CD4-positive, alpha-beta T cell treated with Interleukin-6 at 100 ng/mL for 8 hours (primary cell): ENCODE measurements at places on chromosomes 1 and 21.
A peak's percentile ranks its signal among the peaks of the same experiment; 100 is the strongest.

- DNase-seq, result no peak
Observed at GRCh38 chr1:19257178-19257914, 5.7 kb downstream of the MRTO4 start.

GRCh38 chr1:247296599-247297180, 35.0 kb downstream of the ZNF496 start:
- DNase-seq, result no peak

GRCh38 chr1:34455121-34455520, 278.4 kb downstream of the C1orf94 start:
- DNase-seq, result no peak

- DNase-seq, result no peak
Observed at GRCh38 chr1:1832166-1832565, 53.9 kb upstream of the NADK start.

- DNase-seq, result no peak
Observed at GRCh38 chr1:170247751-170248521, 102.2 kb downstream of the NTMT2 start.

DNA sequence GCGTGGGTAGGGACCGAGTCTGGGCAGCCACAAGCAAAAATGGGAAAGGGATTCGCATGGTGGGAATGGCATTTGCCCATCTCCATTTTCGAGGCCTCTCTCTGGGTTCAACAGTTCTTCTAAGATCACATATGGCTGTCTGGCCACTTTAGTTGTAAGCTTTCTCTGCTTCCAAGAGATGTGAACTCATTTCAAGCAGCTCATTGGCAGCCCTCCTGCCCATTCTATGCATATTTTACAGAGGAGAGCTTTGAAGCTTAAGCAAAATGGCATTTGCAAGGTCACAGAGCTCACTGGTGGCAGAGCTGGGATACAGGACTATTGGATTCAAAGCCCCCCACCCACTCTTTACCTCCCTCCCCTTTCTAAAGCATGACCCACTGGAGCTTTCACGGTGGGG, 93.7 kb downstream of the HHIPL2 start:
- DNase-seq, result no peak

DNA sequence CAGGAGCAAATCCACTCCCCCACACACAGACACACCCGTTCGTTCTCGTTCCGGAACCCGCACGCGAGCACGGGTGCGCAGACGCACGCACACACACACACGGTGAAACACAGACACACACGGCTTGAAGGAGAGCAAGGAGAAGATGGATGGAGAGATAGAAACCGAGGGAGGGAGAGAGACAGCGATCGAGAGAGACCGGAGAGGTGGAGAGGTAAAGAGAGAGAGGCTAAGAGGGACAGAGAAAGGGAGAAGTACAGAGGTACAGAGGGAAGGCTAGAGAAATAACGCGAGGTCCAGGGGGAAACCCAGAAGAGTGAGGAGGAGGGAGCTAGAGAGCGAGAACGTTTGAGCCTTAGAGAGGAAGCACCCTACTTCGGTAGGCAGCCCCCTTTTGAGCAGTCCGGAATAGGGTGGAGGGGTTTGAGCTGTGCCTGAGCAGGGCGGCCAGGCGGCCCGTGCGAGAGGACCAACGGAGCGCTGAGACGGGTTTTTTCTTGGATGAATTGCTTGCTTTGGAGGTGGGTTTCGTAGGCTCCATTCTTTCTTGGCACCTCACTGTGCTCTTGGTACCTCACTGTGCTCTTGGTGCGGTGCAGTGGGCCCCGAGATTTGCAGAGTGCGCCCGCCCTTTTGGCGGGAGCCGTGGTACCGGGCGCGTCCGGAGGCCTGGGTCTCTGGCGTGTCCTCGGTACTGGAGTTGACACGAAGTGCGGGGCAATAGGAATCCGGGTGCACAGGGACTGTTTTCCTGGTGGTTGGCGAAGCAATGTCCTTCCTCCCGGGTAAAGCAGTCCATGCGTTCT, 88.4 kb upstream of the RHOU start:
- DNase-seq, result peak; percentile 18

DNA sequence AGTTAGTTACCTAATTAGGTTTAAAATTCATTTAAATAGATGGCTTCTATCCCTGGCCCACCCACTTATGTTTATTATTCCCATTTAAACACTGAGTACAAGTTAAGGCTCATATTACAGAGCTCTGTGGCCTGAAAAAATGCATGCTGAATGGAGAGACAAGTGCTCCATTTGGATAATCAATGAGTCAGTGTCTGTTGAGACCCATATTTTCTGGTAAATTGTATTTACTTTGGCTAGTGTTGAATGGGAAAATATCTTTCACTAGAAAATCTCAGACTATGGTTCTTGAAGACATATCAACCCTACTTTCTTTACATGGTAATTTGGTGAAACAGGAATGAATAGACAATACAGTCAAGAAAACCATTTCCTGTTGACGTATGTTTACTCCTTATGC, 356.0 kb downstream of the S1PR1 start:
- DNase-seq, result no peak

GRCh38 chr1:173479649-173480048, 2.5 kb downstream of the PRDX6 start:
- no peak for DNase-seq

DNA sequence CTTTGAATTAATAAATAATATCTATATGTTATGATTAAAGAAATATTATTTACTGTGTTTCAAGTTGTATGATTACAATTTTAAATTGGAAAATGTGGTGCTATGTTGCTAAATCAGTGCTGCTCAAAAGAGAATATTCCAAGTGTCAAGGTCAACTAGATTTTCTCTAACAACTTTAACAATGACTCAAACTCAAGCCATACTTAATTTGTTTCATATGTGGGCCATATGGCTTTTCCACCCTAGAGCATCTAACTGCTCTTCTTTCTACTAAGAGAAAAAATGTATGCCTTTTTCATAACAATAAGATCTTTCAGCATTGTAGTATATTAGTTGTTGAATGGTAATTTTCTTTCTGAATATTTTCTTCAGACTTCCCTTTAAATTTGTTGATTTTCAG, 8.3 kb upstream of the SYT14 start:
- no peak for DNase-seq

DNA sequence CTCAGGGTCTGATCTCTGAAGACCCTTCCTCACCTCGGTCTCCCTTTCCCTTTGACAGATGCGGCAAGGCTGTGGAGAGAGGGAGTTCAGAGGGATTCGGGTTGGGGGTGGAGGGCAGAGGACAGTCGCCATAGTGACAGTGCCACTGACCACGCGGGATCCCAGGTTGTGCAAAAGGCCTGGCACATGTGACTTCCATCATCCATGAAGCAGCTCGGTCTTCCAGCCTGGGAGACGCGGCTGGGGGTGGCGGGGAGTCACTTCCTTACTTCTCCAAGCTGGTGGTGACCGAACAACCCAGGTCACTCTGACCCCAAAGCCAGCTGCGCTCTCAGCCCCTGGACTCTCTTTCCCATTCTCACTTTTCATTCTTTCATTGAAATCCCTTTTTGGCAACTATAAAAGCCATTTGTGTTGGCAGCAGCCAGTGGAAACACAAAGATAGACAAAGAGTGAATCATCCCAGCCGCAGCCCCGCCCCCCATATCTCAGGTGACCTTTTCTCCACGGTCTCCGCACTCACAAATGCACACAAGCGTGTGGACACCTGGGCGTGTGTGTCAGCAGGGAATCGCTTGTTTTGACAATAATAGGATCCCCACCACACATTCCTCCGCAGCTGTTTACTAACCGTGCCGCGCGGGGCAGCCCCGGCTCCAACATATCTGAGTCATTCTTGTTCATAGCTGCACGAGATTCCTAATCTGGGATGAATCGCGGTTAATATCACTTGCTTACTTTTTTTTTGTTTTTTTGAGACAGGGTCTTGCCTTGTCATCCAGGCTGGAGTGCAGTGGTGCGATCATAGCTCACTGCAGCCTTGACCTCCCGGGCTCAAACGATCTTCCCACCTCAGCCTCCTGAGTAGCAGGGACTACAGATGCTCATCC, 68.3 kb downstream of the DHRS3 start:
- DNase-seq, result no peak

DNA sequence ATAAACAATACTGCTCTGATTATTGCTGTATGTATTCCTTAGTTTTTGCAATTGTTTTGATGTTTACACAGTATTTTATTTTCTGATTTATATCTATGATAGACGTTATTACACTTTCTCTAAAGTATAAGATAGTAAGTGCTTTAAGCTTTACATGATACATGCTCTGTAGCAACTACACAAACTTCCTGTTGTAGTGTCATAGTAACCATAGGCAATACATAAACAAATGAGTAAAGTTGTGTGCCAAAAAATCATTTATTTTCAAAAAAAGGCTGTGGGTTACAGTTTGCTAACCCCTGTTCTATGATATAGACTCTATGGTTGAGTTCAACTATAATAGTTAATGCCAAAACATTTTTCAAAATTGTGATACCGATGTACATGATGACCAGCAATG, 1156.4 kb downstream of the AMY1C start:
- no peak for DNase-seq

GRCh38 chr1:235642011-235642942, 7.3 kb downstream of the GNG4 start:
- peak; percentile 70 for DNase-seq

- no peak for DNase-seq
Observed at GRCh38 chr1:182330303-182330702, 61.3 kb downstream of the GLUL start.

- DNase-seq, result no peak
Observed at GRCh38 chr21:42687796-42688195, 34.4 kb downstream of the PDE9A start.

DNA sequence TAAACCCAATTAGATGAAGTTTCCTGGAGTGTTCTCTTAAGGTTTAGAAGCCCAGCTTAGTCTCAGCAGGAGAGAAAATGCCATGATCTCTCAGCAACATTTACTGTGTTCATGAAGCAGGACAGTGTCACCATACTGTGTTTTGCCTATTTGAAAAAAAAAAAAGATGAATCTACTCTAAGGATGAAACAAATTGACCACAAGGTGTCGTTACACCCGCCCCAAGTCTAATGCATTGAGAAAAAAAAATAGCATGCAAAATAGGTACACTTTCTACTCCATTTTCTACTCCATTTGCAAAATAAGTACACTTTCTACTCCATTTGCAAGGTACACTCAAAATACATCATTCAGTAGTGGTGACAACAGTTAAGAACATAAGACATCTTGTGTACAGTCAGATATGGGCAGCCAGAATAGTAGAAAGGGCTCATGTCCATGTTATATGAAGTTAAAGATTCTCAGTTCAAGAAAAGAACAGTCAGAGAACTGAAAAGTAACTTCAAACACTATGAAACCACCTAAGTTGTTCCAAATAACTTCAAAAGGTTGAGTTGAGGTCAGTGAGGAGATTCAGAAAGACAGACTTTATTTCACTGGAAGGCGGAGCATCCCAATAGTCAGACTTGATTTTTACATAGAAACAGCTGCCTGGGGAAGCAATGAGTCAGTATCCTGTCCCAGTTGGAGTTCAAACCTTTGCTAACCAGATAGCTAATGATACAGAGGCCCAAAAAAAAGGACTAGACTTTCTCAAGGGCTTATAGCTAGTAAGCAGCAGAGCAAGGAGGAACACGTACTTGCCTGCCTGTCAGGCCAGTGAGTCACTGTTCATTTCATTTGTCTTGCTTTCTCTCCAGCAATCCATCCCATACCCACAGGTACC, 13.3 kb downstream of the PLPPR5 start:
- DNase-seq, result no peak

- DNase-seq, result no peak
Observed at GRCh38 chr1:174686213-174686612, 238.4 kb downstream of the GPR52 start.

DNA sequence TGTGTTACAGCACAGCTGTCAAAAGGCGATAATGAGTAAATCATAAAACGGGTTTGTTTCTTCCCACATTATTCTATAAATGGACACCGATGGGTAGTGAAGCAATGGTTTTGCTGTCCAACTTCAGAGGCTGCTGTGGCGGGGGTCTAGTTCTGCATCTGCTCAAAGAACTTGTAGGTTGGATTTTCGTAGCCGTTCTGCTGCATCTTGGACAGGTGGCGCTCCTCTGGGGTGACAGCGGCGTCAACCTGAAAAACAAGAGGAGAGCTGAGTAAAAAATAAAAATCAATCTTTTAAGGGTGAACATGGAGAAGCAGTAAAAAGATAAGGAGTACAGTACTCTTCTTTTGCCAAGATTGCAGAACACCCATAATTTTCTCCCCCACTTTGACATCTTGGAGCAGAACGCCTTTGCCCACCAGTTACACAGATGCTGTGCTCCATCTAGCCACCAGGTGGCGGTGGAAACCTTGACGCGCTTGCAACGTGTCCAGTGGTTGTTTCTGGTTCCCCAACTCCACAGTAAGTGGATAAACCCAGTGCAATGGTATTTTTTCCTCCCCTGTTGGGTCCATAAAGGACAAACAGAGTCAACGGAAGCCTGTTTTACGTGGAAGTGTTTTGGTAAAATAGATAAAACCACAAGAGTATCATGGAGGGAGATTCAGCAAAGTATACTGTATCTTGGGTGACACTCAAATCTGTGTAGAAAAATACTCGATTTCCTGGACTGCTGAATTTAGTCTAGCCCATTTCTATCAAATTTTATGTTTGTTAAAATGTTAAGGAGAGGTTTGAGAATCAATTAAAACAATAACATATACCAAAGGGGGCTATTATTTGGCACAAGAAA, 147.0 kb downstream of the GABPA start:
- peak; percentile 55 for DNase-seq

GRCh38 chr1:214475331-214475730, 76.1 kb downstream of the PTPN14 start:
- no peak for DNase-seq

DNA sequence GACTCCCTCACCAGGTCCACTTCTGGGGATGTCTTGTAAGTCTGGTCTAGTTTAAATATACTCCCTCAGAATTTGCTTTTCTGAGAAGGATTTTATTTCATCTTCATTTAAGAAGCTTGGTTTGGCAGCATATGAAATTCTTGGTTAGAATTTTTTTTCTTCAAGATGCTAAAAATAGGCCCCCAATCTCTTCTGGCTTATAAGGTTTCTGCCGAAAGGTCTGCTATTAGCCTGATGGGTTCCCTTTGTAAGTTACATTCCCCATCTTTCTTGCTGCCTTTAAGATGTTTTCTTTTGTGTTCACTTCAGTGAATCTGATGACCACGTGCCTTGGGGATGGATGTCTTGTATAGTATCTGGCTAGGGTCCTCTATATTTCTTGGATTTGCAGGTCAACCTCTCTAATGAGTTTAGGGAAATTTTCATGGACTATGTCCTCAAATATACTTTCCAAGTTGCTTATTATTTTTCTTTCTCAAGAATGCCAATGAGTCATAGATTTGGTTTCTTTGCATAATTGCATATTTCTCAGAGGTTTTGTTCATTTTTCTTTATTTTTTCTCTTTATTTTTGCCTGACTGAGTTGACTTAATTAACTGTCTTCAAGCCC, 19.4 kb downstream of the TCP10L start:
- no peak for DNase-seq

DNA sequence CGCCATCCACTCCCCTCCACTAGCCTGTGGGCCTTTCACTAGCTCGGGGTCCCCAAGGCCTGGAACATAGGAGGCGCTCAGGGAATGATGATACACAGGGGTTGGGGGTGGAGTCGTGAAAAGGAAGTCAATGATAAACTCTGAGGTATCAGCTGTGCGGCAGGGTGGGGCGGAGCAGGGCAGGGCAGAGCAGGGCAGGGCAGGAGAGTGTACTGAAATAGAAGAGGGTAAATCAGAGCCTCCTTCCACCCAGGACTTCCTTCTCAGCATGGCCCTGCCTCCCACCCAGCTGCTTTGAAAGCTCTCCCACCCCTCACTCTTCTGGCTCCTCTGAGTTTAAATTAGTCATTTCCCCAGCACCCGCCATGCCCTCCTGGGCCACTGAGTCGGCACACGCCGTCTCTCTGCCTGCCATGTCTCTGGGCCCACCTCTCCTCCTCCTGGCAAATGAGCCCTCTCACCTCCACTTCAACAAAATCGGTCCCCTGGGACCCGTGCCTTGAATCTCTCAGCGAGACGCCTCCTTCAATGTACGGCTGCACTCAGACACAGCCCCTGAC, 16.9 kb downstream of the CAPZB start:
- DNase-seq, result peak; percentile 77
